ENCODE measurements at places on chromosomes 11 and 22. TPM values are rescaled to one million over a fixed set of nuclear protein-coding genes. Genes with fewer than 3 reads are reported as not detected.

- DNase-seq = no peak
These were observed 12.9 kb downstream of the CD59 start for GRCh38 chr11:33723238-33723881.

DNA sequence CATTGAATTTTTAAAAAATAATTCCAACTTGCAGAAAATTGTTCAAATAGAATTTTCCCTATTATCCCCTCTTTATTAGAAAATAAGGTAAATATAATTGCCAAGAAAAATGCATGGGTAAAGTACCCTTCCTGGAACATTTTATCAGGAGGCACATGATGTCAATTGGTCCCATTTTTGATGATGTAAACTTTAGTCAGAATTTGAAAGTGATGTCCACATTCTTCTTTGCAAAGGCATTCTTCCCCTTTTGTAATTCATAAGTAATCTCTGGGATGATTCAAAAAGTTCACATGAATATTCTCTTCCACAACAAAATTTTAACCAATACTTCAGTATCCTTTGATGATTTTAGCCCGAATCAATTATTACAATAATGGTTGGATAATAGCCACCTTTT, 86.9 kb upstream of the ANO3 start:
- no peak for DNase-seq

DNA sequence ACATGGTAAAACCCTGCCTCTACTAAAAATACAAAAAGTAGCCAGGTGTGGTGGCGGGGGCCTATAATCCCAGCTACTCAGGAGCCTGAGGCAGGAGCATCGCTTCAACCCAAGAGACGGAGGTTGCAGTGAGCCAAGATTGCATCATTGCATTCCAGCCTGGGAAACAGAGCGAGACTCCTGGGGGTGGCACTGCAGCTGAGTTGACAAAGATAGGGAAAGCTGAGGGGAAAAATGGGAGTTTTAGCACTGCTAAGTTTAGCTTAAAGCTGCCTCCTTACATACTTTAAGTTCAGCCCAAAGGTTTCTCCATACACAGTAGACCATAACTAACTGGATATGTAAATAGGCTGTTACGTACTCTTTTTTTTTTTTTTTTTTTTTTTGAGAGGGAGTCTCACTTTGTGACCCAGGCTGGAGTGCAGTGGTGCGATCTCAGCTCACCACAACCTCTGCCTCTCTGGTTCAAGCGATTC, 9.0 kb upstream of the USP28 start:
- peak; percentile 75 for DNase-seq

- DNase-seq = no peak
These were observed 20.8 kb downstream of the KCNE3 start for GRCh38 chr11:74446532-74446938.

GRCh38 chr11:11857769-11858168, 16.0 kb downstream of the USP47 start:
- peak; percentile 62 for DNase-seq

The MRGPRX1 gene
- not detected for total RNA-seq

The POLR2F gene
- total RNA-seq = 116 TPM

Measured in Caco-2 (cell line).